ENCODE measurements at places on chromosomes 5 and 9.

DNA sequence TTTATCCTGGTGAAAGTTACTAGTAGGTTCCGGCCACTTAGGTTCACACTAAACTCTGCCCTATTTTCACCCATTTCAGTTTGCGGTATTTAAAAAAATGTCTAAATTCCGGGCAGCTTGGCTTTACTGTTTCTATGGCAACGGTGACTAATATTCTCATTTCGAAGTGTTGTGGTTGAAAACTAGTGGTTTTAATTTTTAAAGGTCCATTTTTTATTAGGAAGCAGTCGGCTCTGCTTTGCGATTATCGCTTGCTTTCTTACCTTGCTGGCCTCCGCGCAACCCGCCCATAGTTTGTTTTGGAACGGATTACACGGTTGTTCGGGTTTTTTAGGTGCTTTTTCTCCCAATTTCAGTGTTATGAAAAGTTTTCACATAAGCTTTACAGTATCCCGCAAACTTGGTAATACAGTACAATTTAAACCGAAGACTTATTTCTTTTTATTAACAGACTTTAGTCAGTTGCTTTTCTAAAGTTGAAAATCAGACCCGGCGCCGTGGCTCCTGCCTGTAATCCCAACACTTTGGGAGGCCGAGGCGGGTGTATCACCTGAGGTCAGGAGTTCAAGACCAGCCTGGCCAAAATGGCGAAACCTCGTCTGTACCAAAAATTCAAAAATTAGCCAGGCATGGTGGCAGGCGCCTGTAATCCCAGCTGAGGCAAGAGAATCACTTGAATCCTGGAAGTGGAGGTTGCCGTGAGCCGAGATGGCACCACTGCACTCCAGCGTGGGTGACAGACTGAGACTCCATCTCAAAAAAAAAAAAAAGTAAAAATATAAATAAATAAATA, 1.6 kb downstream of the KDM4C start:
- DNase-seq: peak; percentile 73

DNA sequence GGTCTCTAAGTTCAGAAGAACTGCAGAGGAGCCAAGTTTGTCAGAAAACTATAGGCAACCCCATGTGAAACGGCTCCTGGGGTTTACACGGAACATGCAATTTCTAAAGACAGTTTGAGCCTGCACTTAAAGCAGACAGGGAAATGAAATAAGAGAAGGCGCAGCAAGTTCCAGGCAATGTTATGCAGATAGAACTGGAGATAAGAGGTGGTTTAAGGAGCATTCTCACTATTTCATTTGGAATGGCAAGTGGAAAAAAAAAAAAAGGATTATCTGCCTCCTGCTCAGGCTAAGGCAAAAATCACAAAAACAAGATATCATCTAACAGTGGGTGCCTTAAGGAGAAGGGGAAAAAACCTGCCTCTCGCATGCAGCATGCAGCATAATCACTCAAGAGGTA, 2252.4 kb downstream of the MAT2B start:
- DNase-seq: no peak

DNA sequence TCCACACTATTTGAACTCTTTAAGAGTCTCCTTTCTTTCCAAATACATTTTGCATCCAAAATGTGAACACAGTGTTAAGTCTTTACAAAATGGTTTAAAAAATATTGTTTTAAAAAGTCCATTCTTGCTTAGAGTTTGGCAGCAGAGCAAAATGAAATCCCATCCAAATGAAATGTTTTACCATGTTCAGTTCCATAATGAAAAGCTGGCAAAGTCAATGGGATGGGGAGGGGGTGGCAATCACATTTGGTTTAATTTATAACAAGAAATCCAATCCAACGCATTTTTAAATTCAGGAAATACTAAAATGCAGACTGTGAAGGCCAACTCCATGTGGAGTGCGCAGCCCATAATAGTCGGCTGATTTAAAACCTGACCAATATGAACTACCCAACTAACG, 39.4 kb downstream of the MRPL36 start:
- no peak for DNase-seq

GRCh38 chr9:81074221-81074620, 615.1 kb downstream of the TLE1 start:
- no peak for DNase-seq

DNA sequence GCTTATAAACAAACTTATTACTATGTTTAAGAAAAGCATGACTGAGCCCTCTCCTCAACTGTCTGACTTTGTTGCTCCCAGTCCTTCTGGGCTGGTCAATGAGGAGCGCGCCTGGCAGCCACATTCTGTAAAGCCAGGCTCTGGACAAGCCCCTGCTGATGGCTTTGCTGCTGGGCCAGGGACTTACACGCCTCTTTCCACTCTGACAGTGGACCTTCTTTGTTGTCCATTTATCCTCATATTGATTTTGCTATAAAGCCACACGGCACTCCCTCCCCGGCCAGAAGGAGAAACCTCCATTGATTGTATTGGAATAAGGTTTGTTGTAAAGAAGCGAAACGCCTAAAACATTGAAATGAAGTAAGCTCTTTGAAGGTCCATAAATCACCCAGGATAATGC, 50.6 kb downstream of the C5orf15 start:
- DNase-seq: no peak

DNA sequence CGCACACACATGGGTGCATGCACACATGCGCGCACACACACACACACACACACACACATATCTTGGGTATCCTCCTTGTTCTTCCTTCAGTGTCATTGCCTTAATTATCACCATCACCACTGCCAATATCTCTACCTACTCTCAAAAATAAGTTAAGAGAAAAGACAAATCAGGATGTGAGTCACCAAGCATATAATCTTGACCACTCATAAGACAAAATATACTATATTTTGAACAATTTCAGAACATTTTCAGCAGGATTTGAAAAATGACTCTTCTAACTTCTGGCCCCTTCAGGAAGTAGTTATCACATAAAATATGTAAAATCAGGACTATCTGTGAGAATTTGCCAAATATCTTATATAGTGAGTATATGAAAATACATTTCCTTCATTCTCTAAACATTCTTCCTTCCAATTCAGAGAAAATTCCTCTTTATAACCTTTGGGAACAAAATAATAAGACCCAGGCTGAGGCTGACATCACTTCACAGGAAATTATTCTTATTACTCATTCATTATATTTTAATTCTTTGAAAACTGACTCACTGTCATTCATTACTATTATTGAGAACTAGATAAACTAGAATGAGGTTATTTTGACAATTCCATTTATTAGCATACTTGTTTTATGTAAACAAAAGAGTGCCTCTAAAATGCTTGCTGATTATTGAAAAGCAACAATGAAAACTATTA, 772.0 kb upstream of the ACO1 start:
- DNase-seq: no peak

DNA sequence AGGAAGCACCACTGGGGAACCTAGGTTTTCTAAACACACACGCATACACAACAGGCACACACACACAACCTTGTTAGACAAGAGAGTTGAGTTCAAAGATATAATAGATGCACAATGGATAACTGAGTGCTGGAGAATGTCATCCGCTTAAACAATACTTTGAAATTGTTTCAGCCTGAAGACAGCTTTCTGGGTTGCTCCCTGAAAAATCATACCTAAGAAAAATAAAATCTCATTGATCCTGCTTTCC, 126.1 kb downstream of the TMEM161B start:
- DNase-seq: no peak

DNA sequence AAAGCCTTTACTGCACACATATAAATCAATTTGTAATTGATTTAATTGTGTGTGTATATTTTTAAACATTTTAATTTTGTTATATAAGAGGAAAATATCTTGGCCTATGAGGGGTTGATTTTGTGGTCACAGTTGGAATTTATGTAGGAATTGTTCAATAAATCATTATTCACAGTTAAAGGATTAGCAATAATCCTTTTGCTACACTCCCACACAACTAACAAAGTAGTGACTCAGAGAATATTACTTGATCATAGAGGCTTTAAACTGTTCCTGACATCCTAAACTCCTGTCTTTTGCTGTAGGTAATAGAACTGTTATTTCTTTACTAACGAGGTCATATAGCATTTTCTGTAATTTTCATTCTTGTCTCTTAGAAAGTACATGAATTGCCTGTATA, 95.5 kb downstream of the ZCCHC7 start:
- no peak for DNase-seq

DNA sequence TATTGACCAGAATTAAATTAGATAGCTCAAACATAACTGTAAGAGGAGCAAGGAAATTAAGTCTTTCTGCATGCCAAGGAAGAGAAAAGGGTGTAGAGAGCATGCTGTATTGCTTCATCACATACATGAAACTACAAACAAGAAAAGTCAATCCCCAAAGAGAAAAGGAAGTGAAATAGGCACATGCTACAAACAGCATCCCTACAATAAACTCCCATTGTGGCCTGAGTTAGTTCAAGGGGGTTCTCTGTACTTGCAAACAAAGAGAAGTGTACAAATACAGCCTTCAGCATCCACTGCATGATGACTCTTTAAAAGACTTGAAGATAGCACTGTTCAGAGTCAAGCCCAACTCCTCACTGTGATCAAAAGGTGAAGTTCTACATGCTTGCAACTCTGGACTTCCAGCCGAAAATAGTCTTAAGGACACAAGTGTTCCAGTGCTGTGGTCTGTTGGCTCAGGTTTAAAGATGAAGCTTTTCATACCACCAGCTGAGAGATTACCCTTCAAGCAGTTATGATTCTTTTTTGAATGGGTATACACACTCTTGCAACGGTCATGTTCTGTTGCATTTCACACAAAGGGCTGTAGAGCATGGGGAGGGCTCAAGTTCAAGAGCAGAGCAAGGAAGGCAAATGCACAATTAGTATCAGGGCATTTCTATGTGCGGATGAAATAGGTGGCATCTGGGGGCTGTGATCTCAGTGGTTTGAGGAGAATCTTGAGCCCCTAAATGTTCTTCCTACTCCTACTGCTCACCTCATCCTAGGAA, 534.5 kb downstream of the EBF1 start:
- no peak for DNase-seq

DNA sequence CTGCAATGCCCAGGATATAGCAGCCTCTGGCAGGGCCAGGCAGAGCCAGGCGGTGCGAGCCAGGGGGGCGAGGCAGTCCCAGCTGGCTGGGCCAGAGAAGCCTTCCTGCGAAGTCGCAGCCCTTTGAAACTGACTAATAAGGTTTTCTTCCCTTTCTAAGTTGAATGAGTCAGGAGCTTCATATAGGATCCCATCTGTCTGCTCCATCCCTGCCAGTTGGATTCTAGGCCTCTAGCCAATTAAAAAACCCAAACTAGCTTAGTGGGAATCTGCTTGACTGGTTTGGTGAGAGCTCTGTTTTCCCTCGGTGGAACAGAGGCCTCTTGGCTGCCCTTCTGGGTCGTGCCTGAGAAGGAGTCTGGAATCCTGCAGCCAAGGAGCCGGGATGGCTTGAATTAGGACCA, 70.1 kb upstream of the RAPGEF1 start:
- no peak for DNase-seq

- no peak for DNase-seq
These were observed 60.7 kb downstream of the NRG2 start for GRCh38 chr5:139982157-139982974.

DNA sequence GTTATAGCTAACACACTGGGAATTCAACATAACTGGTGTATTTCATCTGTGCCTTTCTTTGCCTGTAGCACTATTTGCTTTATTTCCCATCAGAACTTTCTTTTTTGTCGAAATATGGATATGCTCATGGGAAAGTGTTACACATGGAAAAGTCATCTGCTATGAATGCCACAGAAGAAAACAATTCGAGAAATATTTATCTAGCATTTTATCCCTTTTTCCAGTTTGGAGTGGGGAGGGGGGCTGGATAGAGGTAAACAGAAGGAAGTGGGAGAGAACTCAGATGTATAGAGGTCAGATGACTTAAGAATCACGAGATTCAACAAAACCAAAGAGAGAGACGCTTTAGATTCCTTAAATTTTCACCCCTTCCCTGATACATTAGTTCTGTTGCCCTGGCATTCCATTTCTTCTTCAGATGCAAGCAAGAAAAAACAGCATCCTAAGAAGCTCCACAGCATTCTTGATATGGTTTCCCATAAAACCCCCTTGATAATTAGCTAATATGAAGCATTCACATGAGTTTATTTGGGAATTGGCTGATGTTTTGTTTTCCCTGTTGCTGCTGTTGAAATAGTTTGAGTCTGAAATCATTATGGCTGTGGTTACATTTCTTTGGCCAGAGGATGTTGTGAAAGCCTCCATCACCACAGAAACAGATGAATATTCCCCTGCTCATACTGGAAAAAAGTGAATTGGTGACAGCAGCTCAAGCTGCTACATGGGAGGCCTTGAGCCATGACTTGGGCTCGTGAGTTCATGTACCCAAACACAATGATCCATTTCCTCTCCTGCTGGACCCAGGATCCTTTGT, 335.8 kb upstream of the DAB2 start:
- no peak for DNase-seq

DNA sequence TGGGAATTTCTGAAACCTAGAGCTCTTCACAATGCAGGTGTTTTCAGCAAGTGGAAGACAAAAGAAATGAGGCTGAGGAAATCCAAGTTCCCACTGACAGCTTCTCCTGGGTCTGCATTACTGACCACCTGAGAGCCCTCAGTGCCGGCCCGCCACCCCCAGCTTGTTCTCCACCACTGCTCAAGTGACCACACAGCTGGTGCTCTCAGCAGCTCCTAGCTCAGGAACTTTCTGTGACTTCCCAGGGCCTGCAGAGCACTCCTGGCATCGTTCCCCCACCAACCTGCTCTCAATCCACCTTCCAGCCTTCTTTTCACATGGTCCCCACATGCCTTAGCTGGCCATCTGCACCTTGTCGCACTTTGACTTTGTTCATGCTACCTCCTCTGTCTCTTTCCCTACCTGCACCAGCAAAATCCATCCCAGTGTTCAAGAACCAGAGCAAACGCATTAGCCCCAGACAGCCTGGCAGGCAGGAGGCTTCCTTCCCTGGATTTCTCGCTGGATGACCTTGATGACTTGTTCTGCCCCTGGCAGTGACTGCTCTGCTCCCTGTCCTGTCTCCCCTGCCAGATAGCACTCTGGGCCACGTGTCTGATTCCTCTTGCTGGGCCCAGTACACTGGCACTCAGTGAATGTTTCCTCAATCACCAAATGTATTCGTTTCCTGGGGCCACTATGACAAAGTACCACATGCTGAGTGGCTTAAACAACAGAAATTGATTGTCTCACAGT, 35.1 kb upstream of the NANS start:
- DNase-seq: no peak

DNA sequence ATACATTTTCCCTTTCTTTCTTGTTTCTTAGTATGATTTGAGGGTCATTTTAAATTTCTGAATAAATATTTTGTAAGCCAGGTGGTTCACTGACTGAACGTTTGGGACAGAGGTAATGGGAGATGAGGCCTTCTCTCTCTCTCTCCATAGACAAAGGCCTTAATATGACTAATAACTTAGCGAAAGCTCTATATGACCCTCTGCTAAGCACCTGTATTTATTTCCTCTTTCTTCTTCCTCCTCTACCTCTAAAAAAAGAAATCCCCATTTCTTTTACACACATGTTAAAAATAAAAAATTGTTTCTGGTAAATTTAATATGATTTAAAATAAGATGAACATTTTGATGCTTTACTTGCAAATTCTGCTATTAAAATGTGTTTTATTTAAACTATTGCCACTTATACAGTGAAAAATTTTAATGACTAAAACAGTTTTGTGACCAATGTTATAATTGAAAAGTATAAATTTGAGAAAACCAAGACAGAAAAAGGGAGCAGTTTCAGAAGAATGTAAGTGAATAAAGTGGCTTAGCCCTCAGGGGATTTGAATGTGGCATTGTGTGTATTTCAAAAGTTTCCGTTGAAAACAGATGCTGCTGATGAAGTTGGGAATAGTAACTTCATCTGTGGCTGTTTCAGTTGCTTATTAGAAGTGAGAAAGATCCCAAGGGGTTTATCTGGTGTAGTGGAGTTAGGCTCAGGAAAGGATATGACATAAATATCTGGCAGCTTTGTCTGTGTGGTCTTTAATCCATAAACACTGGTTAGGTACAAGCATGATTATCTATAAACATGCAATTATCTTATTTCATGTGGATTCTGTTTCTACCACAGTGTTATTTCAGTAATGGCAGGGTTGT, 128.6 kb upstream of the GRHPR start:
- DNase-seq: no peak
